Stimulated activated CD8-positive, alpha-beta memory T cell treated with anti-CD3 and anti-CD28 coated beads, Interleukin-7, amount 100 ng/mL, for 24 hours (primary cell): ENCODE measurements at places on chromosomes 7 and 10.

- no peak for DNase-seq
Observed at GRCh38 chr10:46787321-46787615, 124.0 kb upstream of the PTPN20 start.

GRCh38 chr10:126670056-126670894, at the start of gene C10orf90:
Gene C10orf90, minus strand, starts transcription at chr10:126670693. Its CDS starts 213 bp downstream, at chr10:126670480.
- no peak for DNase-seq

DNA sequence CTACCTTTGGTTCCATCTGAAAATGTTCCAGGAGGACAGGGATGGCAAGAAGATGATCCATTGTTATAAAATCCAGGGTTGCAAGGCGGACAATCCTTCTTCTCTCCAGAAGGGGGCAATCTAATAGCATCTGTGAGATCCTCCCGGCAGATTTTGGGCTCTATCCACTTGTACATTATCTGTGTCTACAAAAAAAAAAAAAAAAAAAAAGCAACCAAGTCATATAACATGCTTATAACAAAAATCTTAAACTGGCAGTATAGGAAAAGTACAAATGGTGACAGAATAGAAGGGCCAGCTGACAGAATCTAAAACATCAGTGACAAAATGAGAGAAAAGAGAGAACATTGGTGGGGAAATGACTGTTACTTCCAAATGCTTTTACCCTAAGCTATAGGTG, 132.7 kb downstream of the ELAPOR2 start:
- DNase-seq = no peak

DNA sequence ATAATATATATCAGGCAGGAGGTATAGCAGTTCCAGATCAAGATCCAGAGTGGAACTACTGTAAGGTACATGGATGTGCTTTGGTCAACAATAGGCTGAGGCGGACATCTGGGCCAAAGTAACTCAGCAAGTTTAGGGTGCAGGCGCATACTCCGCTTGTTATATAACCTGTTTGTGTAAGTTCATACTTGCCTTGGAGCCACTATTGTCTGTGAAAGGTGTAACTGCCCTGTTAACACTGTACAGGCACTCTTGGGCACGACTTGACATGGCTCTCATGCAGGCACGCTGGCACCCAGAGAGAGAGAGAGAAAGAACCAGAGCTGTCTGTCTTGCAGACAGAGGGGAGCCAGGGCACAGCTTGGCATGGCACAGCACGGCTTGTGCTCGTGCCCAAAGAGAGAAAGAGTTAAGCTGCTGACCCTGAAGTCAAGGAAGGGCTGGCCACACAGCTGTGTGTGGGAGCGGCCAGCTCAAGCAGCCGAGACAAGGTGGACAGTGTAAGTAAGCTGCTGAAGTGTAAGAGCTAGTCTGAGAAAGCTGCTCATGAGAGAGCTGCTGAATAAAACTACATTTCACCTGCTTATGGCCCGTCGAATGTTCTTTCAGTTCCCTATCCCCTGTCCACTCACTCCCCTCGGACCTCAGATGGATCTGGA, 47.8 kb upstream of the KAT6B start:
- no peak for DNase-seq

- DNase-seq = no peak
Observed at GRCh38 chr10:24132741-24133140, 76.2 kb upstream of the KIAA1217 start.

- DNase-seq = no peak
Observed at GRCh38 chr7:69927461-69927860, 329.2 kb downstream of the AUTS2 start.

DNA sequence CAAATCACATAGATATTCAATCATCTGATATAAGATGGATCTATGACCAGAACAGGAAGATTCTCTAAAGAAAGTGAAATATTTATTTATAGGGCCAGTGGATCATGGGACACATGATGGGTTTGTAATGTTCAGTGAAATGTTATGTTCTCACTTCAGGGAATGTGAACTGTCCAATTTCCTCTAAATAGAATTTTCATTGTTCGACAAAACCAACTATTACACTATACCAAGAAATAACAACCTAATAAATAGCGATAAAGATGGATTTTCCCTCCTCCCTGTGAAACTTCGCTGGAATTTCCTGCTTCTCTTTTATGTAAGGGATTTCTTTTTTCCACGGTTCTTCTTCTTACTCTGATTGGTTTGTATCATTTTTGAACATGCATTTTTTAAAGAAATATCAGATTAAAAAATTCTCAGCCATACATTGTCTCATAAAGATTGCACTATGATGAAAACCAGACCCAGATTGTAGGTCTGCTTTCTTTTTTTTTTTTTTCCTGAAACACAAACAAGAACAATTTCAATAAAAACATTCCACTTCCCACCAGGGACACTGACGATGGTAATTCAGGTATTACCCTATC, 139.8 kb upstream of the ZEB1 start:
- DNase-seq = no peak

DNA sequence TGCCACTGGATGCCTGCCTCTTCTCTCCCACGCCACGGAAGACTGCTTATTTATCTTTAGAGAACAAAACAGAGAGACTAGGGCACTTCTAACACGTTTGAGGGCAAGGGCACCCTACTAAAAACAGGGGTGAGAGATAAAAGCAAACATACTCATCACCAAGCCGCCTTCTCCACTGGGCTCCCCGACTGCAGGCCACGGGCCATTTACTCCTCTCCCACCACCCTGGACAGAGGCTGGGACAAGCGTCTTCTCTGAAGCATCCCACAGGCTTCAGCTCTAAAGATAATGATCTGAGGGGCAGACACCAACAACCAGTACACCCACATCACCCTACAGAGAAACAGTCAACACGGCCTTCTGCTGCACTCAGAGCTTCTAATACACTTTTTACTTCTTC, 78.7 kb downstream of the CYTH3 start:
- DNase-seq = no peak

DNA sequence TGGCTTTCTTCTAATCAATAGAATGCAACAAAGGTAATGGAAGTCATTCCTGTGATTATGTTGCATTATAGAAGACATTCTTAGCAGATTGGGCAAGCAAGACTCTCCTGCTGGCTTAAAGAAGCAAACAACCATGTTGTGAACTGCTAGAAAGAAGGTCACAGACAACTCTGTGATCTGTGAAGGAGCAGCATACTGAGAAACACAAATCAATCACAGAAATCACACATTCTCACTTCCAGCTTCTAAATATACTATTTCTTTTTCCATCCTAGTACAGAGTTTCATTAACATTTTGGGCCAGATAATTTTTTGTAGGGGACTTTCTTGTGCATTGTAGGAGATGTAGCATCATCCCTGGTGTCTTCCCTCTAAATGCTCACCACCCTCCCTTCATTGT, 28.0 kb upstream of the PALS2 start:
- DNase-seq = no peak

GRCh38 chr7:46133751-46134150, 212.7 kb upstream of the IGFBP3 start:
- DNase-seq = no peak

GRCh38 chr7:2953099-2953498, 90.6 kb downstream of the CARD11 start:
- no peak for DNase-seq

GRCh38 chr7:150351587-150352194, 10.3 kb upstream of the RARRES2 start:
- no peak for DNase-seq

DNA sequence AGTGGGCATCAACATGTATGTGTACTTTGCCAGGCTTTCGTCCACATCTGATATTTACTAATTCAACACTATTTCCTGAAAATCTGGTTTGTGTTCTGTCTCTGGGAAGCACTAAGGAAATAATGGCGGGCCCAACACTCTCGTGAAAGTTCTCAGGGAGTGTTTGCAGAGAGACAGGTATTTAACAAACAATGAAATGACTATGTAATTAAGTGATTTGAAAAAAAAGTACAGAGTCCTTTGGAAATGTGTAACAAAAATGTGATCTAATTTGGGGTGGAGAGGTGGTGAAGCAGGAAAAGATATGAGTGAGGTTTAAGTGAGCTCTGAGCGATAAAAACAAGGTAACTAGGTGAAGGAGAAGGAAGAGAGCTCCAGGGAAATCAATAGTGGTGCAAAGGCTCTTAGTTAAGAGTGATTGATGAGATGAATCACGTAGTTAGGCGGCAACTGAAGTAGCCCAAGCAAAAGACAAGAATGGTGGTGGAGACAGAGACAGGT, 95.3 kb upstream of the DNAJB12 start:
- no peak for DNase-seq

GRCh38 chr7:36758879-36759278, 34.6 kb upstream of the AOAH start:
- no peak for DNase-seq

DNA sequence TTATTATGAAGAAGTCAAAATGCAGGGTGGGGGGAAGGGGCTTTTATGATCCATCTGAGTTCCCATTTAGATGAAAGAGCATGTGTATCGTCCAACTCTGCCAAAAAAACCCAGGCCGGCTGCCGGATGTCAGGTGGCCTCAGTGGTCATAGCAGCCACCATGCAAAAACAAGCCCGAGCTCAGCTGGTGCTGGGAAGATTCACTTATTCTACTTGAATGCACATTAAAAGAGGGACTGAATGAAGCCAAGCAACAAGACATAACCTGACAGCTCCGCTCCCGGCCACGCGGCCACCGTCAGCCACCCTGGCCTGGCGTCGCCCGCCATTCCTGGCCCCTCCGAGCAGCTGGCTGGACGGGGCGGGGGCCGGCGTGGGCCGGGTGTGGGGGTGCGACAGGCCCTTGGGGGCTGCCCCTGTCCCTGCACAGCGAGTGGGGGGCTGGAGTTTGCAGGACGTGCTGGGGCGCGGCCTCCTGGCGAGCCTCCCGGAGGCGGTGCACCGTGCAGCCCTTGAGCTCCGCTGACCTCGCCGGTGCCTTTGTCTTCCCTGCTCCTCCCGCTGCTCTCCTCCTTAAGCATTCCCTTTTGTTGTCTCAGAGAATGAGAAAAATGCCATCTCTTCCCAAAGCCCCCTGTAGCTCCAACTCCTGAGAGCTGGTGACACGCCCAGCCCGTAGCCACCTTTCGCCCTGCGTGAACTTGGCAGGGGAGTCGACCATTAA, 67.8 kb downstream of the EBF3 start:
- no peak for DNase-seq

GRCh38 chr7:44279286-44279685, 46.1 kb downstream of the CAMK2B start:
- DNase-seq = no peak

- DNase-seq = no peak
Observed at GRCh38 chr10:91287276-91287675, 66.8 kb downstream of the PCGF5 start.

DNA sequence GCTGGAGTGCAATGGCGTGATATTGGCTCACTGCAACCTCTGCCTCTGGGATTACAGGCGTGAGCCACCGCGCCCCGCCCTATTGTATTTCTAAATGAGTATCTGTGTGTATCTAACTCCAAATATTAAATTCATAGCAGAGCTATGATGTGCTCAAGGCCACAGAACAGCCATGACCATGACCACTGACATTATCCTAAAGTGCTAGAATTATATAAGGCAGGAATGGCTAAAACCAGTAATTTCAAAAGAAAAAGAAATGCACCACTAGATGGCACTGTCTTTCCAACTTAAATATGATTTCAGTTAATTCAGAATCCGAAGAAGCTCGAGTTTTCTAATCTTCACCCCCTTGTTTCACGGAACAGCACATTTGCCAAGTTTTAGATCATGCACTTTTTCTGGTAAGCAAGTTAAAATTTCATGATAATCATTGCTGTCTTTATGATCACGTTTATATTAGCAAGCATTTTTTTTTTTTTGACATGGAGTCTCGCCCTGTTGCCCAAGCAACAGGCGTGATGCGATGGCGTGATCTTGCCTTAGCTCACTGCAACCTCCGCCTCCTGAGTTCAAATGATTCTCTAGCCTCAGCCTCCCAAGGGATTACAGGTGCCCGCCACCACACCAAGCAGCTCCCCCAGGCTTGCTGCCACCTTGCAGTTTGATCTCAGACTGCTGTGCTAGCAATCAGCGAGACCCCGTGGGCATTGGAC, 65.3 kb downstream of the OR13A1 start:
- no peak for DNase-seq

GRCh38 chr10:6145166-6145987, 56.5 kb downstream of the RBM17 start:
- no peak for DNase-seq

GRCh38 chr7:90225601-90226000, 14.1 kb downstream of the STEAP2 start:
- DNase-seq = no peak

DNA sequence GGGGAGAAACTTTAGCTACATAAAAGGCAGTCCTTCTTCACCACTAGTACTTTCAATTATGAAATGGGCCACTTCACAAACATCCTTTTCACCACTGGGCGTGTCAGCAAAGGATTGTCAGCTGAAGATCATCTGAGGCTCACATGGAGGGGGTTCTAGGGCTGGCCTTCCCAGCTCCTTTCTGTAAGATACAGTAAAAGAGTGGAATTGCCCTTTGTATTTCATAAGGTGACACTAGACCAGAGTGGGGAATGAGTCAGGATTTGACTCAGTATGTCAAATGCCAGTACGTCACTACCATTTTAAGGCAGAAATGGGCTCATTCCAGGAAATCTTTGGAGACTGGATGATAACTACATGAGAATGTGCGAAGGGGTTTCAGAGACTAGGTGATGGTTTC, 21.2 kb upstream of the BLOC1S2 start:
- DNase-seq = no peak

- no peak for DNase-seq
Observed at GRCh38 chr7:47416492-47417480, 165.1 kb downstream of the TNS3 start.

- DNase-seq = no peak
Observed at GRCh38 chr7:124790645-124791044, 25.1 kb upstream of the GPR37 start.

GRCh38 chr10:120457431-120458172, 575 bp downstream of the PLPP4 start:
- DNase-seq = no peak
